ENCODE measurements at places on chromosomes 4 and X. TPM values are rescaled to one million over a fixed set of nuclear protein-coding genes. Genes with fewer than 3 reads are reported as not detected.

Gene RAI2
- total RNA-seq, result 0.78 TPM

Gene RBM46
- total RNA-seq, result 0.39 TPM

Gene SLITRK4
- total RNA-seq, result 5.3 TPM

Gene ADGRG4
- not detected for total RNA-seq

Gene LIAS
- total RNA-seq, result 14.9 TPM

Gene CFAP47
- total RNA-seq, result not detected

Gene ASB9
- not detected for total RNA-seq

Gene RHOH
- under 0.01 TPM for total RNA-seq

Gene NXF2B
- not detected for total RNA-seq

Gene GUCY1B1
- total RNA-seq, result 8.1 TPM

Gene FATE1
- total RNA-seq, result not detected

Gene MAP7D2
- total RNA-seq, result under 0.01 TPM

Gene ATOH1
- total RNA-seq, result not detected

Gene TBCK
- 21.8 TPM for total RNA-seq
